Effector CD4-positive, alpha-beta T cell (primary cell): ENCODE measurements at places on chromosomes 6 and 20.

- DNase-seq: no peak
Observed at GRCh38 chr20:12386821-12387220, 469.1 kb downstream of the BTBD3 start.

DNA sequence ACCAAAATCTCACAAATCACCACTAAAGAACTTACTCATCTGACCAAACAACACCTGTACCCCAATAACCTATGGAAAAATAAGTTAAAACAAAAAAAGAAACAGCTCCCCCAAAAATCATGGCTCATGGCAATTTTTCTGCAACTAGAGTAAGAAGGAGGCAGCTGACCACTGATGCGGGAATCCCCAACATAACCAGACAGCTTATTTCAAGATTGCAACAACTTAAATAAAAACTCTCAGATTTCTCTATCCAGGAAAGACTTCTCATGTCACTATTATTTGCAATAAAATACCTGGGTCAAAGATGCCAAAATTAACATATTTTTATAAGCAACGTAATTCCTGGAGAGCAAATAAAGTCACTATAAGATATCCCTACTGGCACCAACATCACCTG lies 128.1 kb upstream of the LY86 start:
- no peak for DNase-seq

GRCh38 chr20:36519012-36519719 lies 22.2 kb upstream of the MYL9 start:
- no peak for DNase-seq

DNA sequence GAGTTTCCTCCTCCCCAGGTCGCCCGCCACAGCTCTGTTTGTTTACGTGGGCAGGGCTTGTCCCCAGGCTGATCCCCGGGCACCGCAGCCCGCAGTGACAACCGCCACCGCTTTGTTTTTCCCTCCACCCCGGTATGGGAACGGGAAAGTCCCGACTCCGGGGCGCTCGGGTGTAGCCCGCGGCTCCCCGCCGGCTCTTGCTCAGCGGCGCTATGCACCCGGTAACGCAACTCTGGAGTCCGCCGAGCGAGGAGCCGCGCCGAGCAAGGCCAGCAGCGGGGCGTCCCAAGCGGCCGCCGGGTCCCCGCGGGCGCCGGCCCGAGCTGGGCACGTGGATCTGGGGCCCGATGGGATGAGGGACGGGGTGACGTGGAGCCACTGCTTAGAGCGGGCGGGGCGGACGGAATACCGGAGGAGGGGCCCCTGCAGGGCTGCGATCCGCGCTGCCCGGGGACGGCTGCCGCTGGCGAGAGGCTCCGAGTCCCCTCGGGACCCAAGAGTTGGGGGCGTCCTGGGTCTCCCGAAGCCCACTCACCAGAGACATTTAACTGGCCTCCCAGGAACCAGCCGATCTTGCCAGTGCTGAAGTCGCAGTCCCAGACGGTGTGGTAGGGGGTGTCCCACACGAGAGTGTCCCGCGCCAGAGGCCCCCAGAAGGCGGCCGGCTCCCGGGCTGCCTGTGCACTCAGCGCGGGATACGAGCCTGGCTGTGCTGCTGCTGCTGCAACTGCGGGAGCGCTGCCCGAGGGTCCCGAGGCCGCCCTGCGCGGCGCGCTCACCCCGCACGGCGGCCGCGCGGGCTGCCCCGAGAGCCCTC lies 497 bp downstream of the ACSS1 start:
- DNase-seq: peak; percentile 75

DNA sequence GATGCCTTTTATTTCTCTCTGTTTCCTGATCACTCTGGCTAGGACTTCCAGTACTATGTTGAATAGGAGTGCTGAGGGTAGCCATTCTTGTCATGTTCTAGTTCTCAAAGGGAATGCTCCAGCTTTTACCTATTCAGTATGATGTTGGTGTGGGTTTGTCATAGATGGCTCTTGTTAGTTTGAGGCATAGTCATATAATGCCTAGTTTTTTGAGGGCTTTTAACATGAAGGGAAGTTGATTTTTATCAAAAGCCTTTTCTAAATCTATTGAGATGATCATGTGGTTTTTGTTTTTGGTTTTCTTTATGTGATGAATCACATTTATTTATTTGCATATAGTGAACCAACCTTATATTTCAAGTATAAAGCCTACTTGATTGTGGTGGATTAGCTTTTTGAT lies 55.6 kb downstream of the KLHL32 start:
- no peak for DNase-seq

DNA sequence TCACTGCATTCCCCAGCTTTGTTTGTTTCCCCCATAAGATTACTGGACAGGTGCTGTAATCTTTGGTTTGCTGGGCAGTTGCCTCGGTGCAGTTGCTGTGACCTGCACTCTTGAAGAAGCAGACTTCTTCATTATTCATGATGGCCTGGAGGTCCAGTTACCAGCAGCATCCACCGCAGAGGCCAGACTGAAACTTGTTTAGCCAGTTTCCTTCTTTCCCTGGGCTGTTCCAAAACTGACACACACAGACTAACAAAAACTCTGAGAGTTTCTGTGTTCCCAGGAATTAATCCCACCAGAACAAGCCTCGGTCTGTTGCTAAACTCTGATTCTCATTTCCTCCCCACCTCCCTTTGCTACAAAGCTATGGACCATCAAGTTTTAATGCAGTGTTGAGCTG lies 144.1 kb downstream of the QRSL1 start:
- no peak for DNase-seq

- DNase-seq: no peak
Observed at GRCh38 chr20:12670301-12670700, 338.5 kb upstream of the SPTLC3 start.

- DNase-seq: no peak
Observed at GRCh38 chr6:43793154-43793874, 23.3 kb downstream of the VEGFA start.

GRCh38 chr20:59708326-59708725 lies 104.0 kb downstream of the PHACTR3 start:
- DNase-seq: no peak

DNA sequence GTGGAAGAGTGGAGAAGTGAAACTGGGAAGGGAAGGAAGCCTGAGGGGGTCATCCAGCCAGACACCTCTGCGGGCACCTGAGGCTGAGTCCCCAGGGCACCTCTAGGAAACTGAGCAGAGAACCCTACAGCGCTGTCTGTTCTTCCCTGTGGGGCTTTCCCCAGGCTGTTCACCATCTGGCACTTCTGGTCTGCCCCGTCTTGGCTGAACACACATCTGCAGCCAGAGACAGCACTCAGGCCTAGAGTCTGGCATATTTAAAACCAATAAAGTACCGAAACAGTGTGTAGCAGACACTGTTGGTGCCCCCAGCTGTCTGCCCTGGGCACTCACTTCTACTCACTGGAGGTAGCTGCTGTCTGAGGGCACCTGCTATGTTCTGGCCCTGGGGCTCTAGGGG lies 9.4 kb upstream of the ARFGEF2 start:
- DNase-seq: no peak

DNA sequence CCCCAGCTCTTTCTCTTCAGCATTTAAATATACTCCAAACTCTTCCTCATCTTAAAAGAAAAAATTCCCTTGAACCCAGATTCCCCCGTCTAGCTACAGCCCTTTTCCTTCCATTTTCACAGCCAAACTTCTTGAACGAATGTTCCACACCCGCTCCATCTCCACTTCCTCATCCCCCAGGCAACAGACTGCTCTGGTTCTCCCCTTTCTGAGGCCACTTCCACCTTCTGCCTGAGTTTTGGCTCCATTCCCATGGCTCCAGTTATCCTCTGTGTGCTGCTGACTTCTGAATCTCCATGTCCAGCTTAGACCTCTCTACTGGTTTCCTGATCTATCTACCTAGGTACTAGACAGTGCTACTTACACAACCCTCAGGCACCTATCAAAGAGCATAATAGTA lies 106.4 kb downstream of the RALGAPA2 start:
- no peak for DNase-seq

DNA sequence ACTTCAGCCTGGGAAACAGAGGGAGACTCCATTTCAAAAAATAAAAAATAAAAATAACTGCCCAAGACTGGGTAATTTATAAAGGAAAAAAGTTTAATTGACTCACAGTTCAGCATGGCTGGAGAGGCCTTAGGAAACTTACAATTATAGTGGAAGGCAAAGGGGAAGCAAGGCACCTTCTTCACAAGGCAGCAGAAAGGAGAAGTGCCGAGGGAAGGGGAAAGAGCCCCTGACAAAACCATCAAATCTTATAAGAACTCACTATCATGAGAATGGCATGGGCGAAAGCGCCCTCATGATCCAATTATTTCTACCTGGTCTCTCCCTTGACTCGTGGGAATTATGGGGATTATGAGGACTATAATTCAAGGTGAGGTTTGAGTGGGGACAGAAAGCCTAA lies 95.5 kb upstream of the LGSN start:
- DNase-seq: no peak

GRCh38 chr20:8432435-8433148 lies 300.5 kb downstream of the PLCB1 start:
- DNase-seq: no peak

GRCh38 chr6:168640768-168641167 lies 199.8 kb downstream of the SMOC2 start:
- no peak for DNase-seq

DNA sequence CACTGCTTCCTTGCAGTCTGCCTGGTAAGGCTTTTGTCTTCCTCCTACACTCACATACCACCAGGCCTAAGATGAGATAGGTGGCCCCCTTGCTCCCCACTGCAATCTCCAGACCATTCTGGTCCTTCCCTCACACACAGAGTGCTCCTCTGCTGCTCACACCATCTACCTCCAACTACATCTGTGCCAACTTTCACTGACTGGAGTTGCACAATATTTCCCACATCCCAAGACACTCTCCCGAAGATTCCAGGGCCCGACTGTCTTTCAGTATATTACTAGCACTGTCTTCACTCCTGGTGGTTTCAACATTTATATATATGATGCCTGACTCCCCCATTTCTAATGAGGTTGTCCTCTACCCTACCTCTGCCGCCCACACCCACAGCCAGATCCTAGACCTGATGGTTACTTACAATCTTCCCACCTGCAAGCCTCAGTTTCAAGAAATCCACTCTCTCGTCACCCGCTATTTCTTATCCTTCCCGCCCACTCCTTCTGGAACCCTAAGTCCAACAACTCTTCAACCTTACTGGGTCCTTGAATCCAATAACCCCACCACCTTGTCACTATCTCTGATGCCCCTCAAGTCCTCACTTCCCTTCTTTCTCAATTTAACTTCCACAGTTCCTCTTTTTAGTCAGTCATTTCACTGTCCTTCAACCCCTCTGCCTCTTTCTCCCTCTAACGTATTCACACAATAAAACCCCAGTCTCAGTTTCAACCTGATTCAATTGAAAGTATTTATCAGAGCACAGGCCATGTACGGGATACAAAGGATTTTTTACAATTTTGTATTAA lies 21.6 kb downstream of the RALGAPA2 start:
- no peak for DNase-seq

- no peak for DNase-seq
Observed at GRCh38 chr20:58715391-58715800, 22.8 kb downstream of the NPEPL1 start.

- no peak for DNase-seq
Observed at GRCh38 chr6:166488701-166489100, 97.8 kb downstream of the RAMACL start.

GRCh38 chr6:9799582-9799981 lies 615.3 kb downstream of the TFAP2A start:
- no peak for DNase-seq

DNA sequence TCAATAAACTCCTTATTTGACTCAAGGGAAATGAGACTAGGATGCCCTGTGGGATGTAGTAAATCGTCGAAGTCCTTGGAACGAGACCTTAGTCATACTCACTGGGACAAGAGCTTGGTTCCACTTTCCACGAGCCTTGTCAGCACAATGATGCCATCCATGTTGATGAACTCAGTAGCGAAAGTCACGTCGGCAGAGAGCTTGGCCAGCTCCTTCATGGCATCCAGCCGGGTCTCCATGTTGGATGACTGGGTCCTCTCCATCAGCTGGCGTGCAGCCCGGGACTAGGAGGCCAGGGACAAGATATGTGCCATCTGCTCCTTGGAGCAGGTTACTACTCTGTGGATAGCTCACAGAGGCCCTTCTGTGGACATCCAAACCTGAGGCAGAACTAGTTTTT lies 17.5 kb downstream of the ELMO2 start:
- no peak for DNase-seq

DNA sequence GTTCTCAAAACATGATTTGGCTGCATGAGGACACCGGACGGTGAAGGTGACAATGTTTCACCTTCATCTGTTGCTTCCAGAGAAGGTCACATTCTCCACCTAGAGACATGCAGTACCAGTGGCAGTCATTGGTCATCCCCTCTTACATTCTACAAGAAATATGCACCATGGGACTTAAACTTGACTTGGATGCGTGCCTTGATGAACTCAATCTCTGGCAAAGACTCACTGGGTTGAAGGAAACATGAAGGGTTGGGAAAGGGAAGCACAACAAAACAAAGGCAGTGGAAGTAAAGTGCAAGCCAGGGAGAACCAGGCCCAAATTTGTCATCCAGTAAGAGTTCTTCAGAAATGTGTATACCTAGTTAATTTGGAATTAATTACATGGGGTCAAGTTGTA lies 39.4 kb upstream of the ARMH2 start:
- no peak for DNase-seq

GRCh38 chr6:150377211-150377781 lies 8.5 kb downstream of the IYD start:
- DNase-seq: no peak

GRCh38 chr20:1401451-1401907 lies 8.6 kb upstream of the FKBP1A start:
- no peak for DNase-seq

DNA sequence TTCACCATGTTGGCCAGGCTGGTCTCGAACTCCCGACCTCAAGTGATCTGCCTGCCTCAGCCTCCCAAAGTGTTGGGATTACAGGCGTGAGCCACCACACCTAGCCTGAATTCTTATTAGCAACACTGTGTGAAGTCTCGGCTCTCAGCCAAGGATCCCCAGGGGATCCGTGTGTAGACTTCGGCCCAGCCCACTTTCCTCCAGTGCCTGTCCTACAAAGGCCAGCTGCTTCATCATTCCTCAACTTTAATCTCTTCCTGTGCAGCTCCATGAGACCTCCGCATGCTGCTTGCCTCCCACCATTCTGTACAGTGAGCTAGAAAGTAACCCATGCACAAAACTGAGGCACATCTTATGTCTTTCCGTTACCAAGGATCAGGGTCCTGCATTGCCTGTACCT lies 71.8 kb downstream of the SAMD3 start:
- no peak for DNase-seq

DNA sequence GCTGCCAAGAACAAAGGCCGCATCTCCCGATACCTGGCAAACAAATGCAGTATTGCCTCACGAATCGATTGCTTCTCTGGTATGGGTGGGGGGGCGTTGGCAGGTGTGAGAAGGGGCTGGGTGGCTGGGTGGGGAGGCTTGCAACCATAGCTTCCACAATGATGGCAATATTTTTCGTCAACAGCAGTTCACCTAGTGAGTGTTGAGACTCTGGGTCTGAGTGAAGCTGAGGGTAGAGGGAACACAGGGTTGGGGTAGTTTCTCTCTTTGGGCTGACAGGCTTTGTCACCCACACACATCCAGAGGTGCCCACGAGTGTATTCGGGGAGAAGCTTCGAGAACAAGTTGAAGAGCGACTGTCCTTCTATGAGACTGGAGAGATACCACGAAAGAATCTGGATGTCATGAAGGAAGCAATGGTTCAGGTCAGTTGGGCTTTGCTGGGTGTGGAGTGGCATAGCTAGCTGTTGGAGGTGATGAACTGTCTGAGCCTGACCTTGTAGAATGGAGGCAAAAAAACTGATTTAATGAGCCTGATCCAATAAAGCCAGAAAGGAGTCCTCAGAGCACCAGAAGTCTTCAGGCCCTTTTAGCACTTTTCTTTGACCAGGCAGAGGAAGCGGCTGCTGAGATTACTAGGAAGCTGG lies 4.2 kb downstream of the NOP56 start:
- DNase-seq: no peak
